ENCODE measurements at places on chromosomes 1 and 21. TPM values are rescaled to one million over a fixed set of nuclear protein-coding genes. Genes with fewer than 3 reads are reported as not detected.

Gene RIPK4
- total RNA-seq: 0.15 TPM

Gene AJAP1
- not detected for total RNA-seq

Gene ZNF683
- not detected for total RNA-seq

Gene FCMR
- not detected for total RNA-seq

Gene MTF1
- 4.0 TPM for total RNA-seq

Gene GPR3
- total RNA-seq: not detected

Gene UQCRH
- total RNA-seq: 196 TPM

Gene NCMAP
- total RNA-seq: not detected

Gene PLPPR4
- total RNA-seq: 1.9 TPM

Gene NCAM2
- 14.8 TPM for total RNA-seq

Gene PTCH2
- 0.33 TPM for total RNA-seq

Gene CYP4X1
- total RNA-seq: 0.17 TPM
